ENCODE measurements at places on chromosomes 16 and 17.

GRCh38 chr17:16585796-16586195 is 16.8 kb upstream of the ZNF287 start:
- peaks cover 25% of the 10 kb centered on the region for H3K27me3 ChIP-seq
- no peak overlapping the region for H3K27ac ChIP-seq
- no peak overlapping the region for H3K4me3 ChIP-seq

DNA sequence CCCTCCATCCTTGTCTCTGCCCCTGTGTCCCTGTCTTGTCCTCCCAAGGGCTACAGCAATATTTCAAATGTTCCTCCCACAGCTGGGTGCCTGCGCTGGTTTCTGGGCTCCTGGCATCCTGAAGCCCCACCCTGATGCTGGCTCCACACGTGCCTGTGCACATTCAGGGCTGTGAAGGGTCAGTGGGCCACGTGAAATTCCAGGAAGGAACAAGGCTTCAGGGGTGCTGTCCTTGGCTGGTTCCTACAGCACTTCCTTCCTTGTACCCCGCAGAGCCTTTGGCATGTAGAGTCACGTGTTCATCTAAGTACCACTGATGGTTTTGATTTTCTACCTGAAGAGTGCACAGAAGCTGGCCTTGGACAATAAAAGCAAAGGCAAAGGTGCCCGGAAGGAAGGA is 57.7 kb upstream of the NLK start:
- no peak for DNase-seq
- H3K4me1 ChIP-seq, result peaks cover 35% of the 10 kb centered on the region
- no peaks in the 10 kb centered on the region for H3K36me3 ChIP-seq
- H3K27me3 ChIP-seq, result peaks cover 1% of the 10 kb centered on the region

DNA sequence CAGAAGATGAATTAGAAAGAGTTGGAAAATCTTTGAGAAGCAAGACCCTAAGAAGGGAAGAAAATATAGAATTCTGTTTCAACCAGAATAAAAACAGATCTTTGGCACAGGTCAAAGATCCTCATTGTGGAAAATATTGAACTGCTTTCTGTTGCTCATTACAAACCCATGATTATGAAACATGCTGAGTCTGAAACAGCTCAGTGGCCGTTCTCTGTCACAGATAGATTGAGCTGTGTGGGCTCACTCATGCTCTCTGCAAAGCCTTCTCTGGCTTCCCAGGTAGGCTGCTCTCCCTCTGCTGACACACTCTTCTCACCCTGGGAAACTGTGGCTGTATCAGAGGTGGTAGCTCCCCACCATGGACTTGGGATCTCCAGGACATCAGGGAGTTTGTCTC is 3.4 kb upstream of the KRT38 start:
- peaks cover 2% of the 10 kb centered on the region for H3K27me3 ChIP-seq
- H3K27ac ChIP-seq, result peak overlapping the region; percentile 53
- no peak overlapping the region for H3K4me3 ChIP-seq

GRCh38 chr17:45646288-45646988 is 137.7 kb upstream of the CRHR1 start:
- no peaks in the 10 kb centered on the region for H3K36me3 ChIP-seq
- H3K27me3 ChIP-seq, result peaks cover 33% of the 10 kb centered on the region

- no peak for DNase-seq
- H3K27ac ChIP-seq, result no peak overlapping the region
- no peaks in the 10 kb centered on the region for H3K36me3 ChIP-seq
- no peak overlapping the region for H3K4me3 ChIP-seq
- H3K4me1 ChIP-seq, result no peaks in the 10 kb centered on the region
- peaks cover 1% of the 10 kb centered on the region for H3K27me3 ChIP-seq
Observed at GRCh38 chr16:7497691-7498090, 165.0 kb downstream of the RBFOX1 start.

GRCh38 chr17:35804658-35805192 is 4.6 kb upstream of the TAF15 start:
- H3K4me3 ChIP-seq, result no peak overlapping the region
- H3K36me3 ChIP-seq, result no peaks in the 10 kb centered on the region
- peaks cover 42% of the 10 kb centered on the region for H3K4me1 ChIP-seq
- peak; percentile 94 for DNase-seq

- no peak overlapping the region for H3K27ac ChIP-seq
- no peak for DNase-seq
- no peaks in the 10 kb centered on the region for H3K4me1 ChIP-seq
- H3K27me3 ChIP-seq, result peaks cover 3% of the 10 kb centered on the region
- H3K36me3 ChIP-seq, result no peaks in the 10 kb centered on the region
Observed at GRCh38 chr16:88647178-88648070, 3.4 kb downstream of the CYBA start.

DNA sequence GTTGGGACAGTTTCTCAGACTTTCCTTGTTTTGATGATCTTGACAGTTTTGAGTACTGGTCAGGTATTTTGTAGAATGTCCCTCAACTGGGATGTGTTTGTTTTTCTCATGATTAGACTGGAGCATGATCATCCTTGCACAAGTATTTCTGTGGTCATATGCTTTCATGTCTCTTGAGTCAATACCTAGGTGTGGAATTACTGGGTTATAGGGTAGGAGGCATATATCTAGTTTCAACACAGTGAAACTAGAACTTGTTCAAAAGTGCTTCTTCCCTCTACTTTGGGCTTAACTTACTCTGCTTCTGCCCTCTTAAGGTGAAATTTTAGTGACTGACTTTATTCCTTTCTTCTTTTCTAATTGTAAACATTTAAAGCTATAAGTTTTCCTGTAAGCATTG is 30.1 kb downstream of the IKZF3 start:
- peaks cover 31% of the 10 kb centered on the region for H3K27me3 ChIP-seq
- H3K27ac ChIP-seq, result no peak overlapping the region
- H3K4me1 ChIP-seq, result no peaks in the 10 kb centered on the region
- no peak for DNase-seq
- H3K36me3 ChIP-seq, result no peaks in the 10 kb centered on the region
- H3K4me3 ChIP-seq, result no peak overlapping the region

GRCh38 chr16:25210758-25211157 is 6.0 kb upstream of the AQP8 start:
- H3K36me3 ChIP-seq, result no peaks in the 10 kb centered on the region
- H3K4me3 ChIP-seq, result no peak overlapping the region
- no peak overlapping the region for H3K27ac ChIP-seq

All from HFFc6 (cell line).